ENCODE measurements at places on chromosomes 6 and 20.

DNA sequence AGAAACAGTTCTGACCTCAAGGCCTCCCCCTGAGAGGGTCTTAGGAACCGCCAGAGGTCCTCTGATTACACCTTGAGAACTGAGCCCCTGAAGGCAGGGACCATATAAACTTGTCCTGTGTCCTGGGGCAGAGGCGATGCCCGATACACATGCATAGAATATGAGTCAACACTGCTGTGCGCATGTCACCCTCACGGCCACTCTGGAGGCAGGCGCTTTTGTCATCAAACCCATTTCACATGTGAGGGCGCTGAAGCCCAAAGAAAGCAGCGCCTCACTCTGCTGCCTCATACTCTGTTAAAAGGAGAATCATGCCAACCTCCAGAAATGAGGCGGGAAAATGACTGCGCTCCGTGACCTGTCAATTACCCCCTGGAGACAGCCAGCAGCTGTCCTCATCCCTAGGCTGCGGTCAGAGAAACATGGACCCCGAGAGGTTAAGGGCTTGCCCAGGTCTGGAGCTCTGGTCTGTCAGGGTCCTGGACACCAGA, 158.3 kb downstream of the GRM4 start:
- no peak for DNase-seq

GRCh38 chr6:11667876-11668275, 110.7 kb downstream of the ADTRP start:
- DNase-seq: no peak

DNA sequence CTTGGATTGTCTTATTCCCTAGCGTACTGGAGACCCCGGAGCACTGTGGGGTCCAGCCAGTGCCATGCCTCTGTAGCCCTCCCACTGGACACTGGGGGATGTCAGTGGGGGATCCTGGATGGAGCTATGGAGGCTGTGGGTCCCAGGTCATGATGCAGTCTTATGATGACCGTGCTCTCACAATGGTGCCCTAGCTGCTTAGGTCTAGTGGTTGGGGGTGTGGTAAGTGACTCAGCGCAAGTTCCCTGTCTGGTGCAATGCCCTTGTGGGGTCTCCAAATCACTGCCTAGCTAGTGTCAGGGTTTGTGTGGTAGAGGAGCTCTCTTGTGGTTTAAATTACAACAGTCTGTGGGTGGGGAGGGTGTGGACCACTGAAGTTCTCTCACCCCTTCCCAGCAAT, 135.4 kb downstream of the CDC5L start:
- DNase-seq: no peak

DNA sequence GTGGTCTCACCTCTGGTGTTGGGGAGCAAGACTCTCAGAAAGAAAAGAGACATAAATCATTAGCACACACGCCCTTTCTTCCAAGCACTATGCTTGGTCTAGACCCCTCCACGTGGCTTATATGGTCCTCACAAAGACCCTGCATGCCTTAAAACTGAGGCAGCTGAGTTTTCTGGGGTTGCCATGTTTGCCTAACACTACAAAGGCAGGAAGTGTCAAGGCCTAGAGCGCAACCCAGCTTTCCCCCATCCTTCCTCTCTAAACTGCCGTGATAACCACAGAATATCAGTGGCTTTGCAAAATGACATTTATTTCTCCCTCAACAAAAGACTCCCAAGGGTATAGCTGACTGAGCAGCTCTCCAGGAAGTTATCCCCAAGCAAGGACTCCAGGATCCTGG, 146.5 kb upstream of the TOP1 start:
- DNase-seq: no peak

GRCh38 chr6:135962731-135963130, 111.2 kb downstream of the PDE7B start:
- no peak for DNase-seq

- DNase-seq: no peak
These were observed 37.8 kb downstream of the FAM184A start for GRCh38 chr6:119040636-119041035.

GRCh38 chr6:28794175-28795002, 129.4 kb downstream of the TRIM27 start:
- DNase-seq: no peak

- no peak for DNase-seq
These were observed 26.4 kb downstream of the SEC23B start for GRCh38 chr20:18533978-18534644.

- no peak for DNase-seq
These were observed 731 bp downstream of the MAK start for GRCh38 chr6:10837622-10837994.

DNA sequence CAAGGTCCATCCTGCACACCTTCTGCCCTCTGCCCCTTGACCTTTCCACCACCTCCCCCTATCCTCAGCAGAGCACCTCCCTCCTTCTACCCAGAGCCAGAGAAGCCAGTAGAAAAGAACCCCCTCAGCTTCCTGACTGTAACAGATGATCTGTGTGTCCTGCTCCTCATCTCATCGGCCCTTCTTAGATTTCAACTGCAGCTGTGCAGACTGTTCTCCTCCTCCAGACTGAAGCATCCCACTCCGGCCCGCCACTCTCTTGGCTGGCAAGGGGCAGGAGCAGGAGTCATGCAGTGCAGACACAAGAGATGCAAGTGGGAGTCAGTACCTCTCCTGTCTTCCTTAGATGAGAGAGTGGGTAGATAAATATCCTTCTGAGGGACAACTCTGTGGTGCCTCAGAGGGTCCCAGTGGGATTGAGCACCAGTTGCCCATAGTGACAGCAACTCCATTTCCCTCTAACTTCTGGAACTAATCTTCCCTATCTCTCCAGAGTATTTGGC, 163.5 kb upstream of the MLN start:
- no peak for DNase-seq

GRCh38 chr6:39904946-39905639, 29.2 kb downstream of the MOCS1 start:
- DNase-seq: no peak

GRCh38 chr6:7579851-7580250, 10.1 kb upstream of the SNRNP48 start:
- DNase-seq: no peak

DNA sequence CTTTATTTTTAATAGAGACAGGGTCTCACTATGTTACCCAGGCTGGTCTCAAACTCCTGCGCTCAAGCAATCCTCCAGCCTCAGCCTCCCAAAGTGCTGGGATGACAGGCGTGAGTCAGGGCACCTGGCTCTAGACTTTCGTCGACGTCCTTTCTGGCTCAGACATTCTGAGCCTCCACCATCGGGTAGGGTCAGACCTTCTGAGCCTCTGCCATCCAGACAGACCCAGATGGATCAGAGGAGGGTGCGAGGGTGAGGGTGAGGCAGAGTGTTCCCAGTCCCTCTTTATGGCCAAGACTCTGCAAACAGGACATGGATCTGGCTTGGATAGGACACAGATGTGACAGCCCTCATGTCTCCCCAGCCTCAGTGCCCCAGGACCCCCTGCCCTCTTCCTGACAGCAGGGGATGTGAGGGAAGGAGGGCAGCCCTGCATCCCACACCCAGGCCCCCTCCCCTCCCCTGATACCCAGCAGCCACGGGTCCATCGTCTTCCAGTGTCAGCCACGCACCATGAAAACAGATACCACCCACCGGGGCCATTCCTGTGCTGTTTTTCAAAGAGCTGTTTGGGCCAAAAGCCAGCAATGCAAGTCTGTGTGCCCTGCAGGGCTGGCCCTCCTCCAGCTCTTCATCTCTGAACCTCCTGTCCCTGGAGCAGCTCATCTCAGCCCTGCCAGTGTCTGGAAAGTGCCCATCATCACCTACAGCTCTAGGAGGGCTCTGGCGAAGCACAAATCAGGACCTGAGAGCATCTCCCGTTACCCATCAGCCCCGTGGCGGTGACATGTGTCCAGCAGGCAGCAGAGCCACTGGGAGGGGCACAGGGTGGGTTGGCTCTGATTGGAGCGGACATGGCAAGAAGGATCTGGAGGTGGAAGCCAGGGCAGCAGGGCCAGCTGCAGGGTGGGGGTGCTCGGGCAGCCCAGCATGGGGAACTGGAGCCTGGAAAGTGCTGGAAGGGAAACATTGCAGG, 208.4 kb downstream of the PREX1 start:
- DNase-seq: no peak

- peak; percentile 24 for DNase-seq
These were observed 55.9 kb upstream of the RREB1 start for GRCh38 chr6:7051780-7052442.

DNA sequence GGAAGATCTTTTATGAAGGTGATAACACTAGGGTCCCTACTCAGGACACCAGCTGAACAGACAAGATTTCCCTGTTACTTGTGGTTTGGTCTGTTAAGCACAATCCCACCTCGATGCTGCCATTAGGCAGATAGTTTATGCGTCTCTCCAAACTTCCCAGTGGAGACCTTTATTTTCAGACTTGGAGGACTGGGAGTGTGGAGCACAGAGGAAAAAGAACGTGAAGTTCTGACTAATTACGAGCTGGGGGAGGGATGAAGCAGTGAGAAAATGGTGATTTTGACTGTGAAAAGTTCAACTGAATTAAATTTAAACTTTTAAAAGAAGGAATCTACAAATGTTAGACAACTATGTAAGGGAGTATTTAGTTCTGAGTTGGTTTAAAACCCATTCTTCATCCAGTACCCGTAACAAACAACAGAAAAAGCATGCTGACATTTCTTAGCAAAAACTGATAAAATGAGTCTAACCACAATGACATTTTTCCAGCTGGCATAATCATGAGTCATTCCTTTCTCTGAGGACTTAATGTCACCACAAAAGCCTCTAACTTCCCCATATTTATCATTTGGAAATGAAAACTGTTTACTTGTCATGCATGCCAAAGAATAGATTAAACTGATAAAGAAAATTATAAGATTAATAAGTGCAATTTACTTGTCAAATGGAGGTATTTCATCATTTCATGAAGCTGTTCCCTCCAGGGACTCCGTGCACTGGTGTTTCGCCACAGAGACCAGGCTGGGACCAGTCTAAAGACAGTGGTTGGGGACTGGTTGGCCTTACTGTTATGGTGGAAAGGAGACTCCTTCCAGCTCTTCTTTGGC, 113.3 kb upstream of the SSTR4 start:
- DNase-seq: no peak

DNA sequence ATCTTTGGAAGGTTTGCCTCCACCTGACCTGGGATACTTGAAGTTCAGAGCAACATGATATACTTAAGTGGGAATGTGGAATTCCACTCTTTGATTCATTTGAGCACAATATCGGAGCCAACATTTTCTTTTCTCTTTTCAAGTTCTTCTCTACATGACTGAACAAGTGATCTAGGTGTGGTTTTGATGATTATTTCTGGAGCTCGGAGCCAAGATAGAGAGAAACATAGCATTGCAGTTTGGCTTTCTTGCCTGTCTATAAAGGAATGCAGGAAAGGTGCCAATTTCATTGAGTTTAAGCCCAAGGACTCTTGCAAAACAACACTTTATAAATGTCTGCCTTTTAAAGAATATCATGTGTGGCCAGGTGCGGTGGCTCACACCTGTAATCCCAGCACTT, 124.2 kb upstream of the FAM83B start:
- DNase-seq: no peak

DNA sequence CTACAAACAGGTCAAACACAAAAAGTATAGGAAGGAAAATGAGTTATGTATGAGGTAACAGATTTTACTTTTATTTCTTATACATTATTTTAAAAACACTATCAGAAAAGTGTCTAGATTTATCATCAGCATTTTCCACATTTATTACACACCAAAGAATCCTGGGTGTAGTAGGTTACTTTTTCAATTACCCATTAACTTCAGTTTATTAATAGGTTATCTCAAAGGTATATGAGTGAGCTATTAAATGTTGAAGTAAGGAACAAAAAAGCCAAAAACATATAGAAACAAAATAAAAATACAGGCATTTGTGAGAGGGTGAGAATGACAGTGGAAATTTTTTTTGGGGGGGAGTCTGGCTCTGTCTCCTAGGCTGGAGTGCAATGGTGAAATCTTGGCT, 150.5 kb downstream of the SIM1 start:
- no peak for DNase-seq

DNA sequence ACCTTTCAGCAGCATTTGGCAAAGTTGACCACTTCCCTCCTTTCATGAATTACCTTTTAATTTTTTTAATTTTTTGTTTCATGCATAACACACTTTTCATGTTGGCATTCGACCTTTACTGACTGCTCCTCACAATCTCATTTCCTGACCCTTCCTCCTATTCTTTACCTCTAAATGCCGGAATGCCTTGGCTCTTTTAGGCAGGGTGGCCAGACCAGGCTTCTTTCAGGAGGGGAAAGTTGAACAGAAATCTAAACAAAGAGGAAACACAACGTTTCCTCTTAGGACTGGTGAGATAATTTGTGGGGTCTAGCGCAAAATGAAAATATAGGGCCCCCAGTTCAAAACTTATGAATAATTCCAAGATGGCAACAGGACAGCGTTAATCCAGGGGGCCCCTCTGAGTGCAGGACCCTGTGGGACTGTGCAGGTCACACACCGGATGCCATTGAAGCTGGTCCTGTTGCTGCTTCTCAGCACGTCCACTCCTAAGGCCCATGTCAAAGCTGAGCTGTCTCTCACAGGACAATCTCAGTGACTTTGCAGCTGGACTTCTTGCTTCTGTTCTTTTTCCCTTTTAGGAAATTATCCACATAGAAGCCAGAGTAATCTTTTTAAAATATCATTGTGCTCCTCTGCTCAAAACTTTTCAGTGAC, 313.8 kb downstream of the HDGFL1 start:
- no peak for DNase-seq

- no peak for DNase-seq
These were observed 4.0 kb upstream of the MCUR1 start for GRCh38 chr6:13818341-13818740.

DNA sequence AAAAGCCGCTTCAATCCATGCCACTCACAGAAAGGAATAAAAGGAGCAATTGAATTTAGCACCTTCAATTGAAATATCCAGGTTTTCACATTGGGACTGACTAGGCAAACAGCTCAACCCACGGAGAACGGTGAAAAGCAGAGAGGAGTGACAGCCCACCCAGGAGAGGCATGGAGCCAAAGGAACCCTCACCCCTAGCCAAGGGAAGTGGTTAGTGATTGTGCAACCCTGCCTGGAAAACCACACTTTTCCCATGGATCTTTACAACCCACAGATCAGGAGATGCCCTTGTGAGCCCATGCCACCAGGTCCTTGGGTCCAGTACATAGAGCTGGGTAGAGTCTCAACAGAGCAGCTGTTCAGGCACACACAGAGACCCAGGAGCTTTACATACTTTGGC, 911.8 kb downstream of the EPHA7 start:
- no peak for DNase-seq

DNA sequence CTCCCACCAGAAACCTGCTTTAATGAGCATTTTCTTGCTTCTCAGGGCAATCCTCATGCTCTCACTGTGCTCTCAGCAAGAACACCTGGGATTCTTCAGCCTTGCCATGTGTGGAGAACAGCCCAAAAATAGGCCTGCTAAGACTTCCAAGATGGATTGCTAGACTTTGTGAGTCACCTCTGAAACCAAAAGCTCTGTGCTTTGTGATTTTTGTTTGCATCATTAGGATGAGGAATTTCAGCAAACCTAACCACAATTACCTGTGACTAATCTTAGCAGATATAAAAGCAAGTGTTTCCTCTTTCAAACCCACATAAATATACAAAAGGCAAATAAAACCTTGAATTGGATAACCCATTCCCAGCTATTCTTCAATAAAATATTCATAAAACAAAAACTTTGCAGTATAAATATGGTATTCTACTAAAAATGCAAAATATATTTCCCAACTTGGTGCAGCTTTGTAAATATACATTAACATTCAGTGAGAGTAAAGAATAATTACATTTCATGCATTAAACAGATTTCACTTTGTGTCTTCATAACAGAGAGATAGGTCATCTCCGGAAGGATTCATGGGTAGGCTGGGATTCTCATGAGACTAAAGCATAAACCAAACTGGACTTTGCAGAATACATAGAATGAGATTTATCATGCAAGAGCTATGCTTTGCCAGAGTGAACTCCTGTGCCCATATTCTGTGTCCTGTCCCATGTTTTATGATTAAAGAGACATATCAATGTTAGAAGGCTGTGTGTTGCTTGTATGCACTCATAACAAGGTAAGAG, 33.5 kb downstream of the TPBG start:
- no peak for DNase-seq

Data from stimulated activated CD4-positive, alpha-beta T cell treated with anti-CD3 and anti-CD28 coated beads, Interleukin-1b, Interleukin-23, amount 100 ng/mL, for 1 hour (primary cell).